ENCODE measurements at places on chromosomes 1 and 21.

GRCh38 chr1:79235301-79236002 is 228.9 kb upstream of the ADGRL4 start:
- DNase-seq: no peak

GRCh38 chr21:43944078-43944633 is 68.0 kb upstream of the TRAPPC10 start:
- DNase-seq: no peak

GRCh38 chr1:52385376-52385775 is 18.8 kb downstream of the ORC1 start:
- DNase-seq: no peak

GRCh38 chr21:31592516-31592915 is 67.0 kb upstream of the SOD1 start:
- no peak for DNase-seq

GRCh38 chr1:237672748-237673147 is 218.0 kb downstream of the ZP4 start:
- DNase-seq: no peak

- no peak for DNase-seq
Observed at GRCh38 chr1:67754526-67754920, 69.5 kb downstream of the GADD45A start.

- no peak for DNase-seq
Observed at GRCh38 chr1:206050655-206051235, 2.2 kb upstream of the RHEX start.

GRCh38 chr1:93005252-93005598 is 44.0 kb upstream of the DIPK1A start:
- no peak for DNase-seq

DNA sequence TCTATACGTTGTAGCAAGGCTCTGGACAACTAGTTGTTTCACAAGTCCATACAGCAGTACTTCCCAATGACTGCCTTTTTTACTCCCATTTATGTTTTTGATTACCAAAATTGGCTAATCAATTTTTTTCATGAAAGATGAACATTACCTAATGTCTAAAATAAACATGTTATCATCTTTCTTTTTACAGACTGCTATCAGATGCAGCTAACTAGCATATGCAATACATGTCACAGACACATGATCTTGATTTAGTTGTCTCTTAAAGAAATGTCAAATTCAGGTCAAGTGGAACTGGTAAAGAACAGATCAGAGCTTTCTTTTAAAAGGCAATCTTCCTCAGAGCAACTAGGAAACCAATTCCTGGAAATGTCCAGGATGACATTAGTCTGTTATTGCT is 630 bp upstream of the DBT start:
- no peak for DNase-seq

GRCh38 chr1:119001181-119002027 is 13.3 kb upstream of the TBX15 start:
- no peak for DNase-seq

GRCh38 chr21:28227881-28228635 is 764.6 kb downstream of the LTN1 start:
- no peak for DNase-seq

DNA sequence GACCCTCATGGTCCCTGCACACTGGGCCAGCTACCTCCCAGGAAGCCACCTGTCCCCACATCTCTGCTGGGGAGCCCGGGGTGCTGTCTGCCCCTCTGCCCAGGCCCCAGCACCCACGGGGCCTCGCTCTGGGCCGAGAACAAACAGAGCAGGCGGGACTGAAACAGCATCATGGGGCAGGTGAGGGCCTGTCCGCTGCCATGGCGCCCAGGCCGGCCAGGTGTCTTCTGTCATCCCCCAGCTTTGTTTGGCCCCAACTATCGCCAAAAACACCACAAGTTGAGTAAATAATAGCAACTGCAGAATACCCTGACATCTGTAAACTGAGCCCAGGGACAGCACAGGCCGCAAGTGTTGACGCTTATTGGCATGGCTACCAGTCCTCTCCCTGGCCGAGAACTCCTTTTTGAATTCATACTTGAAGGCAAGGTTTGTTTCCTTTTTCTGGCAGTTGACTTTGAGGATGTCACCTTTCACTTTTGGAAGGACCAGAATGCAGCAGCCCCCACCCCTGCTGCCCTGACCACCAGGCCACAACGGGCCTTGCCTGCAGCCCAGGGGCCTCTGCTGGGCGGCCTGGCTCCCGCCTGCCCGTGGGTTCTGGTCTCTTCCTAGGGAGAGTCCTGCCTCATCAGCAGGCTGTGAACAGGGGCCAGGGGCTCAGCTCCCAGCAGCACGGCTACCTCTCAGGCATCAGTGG is 152.7 kb downstream of the CASZ1 start:
- no peak for DNase-seq

DNA sequence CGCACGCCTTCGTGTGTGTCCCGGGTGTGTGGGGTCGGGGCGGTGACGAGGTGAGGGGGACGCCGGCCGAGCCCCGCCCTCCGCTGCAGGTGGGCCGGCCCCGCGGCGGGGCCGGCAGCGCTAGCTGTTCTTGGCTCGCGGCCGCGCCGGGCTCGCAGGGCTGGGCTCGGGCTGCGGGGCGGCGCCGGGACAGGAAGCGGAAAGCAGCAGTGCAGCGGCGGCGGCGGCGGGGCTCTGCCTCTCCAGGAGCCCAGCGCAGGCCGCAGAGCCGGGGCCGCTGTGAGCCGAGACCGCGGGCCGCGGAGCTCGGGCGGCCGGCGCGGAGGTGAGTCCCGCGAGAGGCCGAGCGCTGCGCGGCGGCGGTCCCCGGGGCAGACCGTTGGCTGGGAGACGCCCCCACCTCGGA is at the start of gene VANGL1:
Gene VANGL1, plus strand, starts transcription at position 209 of the 406 bp plus-strand sequence. CDS start 9,444 bp downstream, outside the sequence.
- DNase-seq: no peak

GRCh38 chr21:35294231-35294898 is 245.3 kb upstream of the RUNX1 start:
- no peak for DNase-seq

GRCh38 chr1:234388094-234388493 is 14.8 kb downstream of the COA6 start:
- no peak for DNase-seq

GRCh38 chr21:42666023-42666747 is 12.8 kb downstream of the PDE9A start:
- no peak for DNase-seq

GRCh38 chr1:17289721-17290120 is 18.3 kb upstream of the PADI4 start:
- no peak for DNase-seq

- no peak for DNase-seq
Observed at GRCh38 chr1:39354572-39354971, 136.9 kb upstream of the BMP8A start.

DNA sequence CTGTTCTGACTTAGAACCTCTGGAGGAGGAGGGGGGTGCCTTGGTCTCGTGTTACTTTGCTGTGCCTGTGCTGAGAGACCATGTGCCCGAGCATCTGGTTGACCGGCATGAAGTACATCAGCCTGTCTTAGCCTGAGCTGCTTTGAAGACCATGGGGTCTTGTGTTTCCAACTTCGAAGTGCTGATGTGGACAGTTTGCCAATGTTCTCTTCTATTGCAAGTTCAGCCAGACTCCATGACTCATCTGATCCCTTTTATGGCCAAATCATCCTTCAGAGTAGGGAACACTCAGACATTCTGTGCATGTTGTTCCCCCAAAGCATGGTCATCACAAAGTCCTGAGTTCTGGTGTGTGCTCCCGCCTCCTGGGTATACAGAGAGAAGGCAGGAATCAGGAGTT is 6.0 kb upstream of the PLA2G2C start:
- DNase-seq: no peak

DNA sequence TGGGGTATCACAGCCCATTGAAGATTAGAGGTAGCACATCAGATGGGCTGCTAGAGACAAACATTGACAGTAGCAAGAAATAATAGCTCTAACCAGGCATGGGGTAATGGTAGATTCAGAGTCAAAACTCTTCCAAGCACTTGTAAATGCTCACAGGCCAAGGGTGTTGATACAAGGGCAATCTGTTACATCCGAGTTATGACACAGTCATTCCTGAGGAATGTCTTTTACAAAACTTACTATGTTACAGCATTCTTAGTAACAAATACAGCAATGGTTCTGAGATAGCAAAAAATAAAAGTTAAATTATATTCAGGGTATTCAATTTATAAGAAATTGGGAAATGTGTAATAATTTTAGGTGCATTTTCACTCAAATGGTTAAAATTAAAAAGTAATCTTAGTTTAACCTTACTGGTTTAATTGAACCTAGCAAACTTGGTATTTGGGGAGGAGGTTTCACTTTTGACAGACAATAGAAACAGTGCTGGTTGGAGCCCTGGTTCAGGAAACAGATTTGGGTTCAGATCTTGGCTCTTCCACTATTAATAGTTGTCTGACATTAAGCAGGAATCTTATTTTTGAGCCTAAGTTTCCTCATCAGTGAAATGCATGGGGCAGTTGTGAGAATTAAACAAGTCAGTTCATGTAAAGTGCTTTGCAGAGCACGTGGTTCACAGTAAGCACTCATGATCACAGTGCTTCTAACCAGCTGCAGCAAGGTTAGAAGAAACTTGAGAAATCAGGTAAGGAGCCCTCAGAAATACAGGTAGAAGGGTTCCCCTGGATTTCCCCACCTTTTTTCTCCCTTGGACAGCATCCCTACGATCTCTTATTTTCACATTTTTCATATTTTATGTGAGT is 4.4 kb downstream of the ST3GAL3 start:
- DNase-seq: no peak

DNA sequence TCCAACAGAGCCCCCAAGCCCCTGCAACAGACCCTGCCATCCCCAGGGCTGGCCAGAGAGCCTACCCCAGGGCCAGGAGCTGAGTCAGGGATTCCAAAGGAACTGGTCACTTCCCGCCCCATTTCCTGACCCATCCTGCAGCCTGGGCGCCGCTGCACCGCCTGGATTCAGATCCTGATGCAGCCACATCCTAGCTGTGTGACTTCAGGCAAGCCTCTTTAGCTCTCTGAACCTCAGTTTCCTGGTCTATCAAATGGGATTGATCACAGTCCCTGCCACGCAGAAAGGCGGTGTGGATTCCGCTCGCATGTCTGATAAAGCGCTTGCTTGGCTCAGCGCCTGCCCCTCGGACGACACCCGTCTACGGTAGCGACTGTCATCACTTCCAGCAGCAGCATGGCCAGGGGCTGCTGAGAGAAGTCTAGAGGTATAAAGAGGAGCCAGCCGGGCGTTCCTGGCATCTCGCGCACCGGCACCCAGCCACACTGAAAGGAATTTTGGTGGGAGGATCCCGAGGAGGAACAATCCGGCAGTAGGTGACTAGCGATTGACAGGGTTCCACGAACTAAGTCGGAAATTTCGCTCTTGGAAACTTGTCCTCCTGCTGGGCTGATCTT is 10.1 kb downstream of the EPHA2 start:
- no peak for DNase-seq

- no peak for DNase-seq
Observed at GRCh38 chr1:224380003-224380402, 23.3 kb downstream of the CNIH4 start.

GRCh38 chr1:24635195-24635843 is 7.8 kb upstream of the SRRM1 start:
- no peak for DNase-seq

DNA sequence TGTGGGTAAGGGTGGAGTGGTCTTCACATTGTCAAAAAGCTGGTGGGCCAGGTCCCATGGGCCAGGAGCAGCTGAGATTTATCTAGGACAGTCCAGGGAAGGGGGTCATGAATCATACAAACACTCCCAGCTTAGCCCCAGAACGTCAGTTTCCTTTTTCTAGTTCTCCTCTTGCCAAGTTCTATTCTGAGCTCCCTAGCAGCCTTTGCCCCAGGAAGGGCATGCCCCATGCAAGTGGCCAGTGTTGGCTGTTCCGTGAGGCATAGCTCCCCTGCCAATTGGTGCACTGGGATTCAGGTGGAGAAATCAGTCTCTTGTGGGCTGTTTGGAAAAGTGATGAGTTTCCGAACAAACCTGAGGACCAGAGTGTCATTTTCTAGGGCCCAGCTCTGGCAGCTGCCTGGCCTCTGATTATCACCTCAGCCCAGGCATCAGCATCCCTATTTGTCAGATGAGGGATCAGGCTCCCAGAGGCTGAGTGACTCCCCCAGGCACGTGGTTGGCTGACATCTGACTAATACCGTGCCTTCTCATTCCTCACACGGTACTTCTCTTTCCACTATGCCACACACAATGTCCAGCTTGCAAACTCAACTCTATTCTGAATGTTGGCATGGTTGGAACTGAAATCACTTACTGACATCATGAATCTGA is 14.2 kb upstream of the MYOM3 start:
- DNase-seq: no peak

- no peak for DNase-seq
Observed at GRCh38 chr1:37108596-37109188, 74.4 kb upstream of the GRIK3 start.

- no peak for DNase-seq
Observed at GRCh38 chr21:36184545-36184944, 27.9 kb downstream of the DOP1B start.

DNA sequence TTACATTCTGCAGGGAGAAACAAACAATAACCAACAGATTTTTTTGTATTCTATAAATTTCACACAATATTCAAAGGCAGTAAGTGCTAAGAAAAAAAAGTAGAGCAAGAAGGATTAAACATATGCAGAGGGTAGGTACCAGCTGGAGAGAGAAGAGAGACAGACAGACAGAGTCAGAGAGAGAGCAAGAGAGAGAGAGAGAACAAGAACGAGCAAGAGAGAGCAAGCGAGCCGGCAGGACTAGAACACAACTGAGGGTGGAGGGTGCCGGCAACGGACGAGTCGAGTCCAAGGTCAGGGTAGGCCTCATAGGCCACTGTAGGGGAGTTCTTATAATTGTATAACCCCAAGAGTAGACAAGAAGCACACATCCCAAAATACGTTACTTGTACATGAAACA is 97.1 kb downstream of the RERE start:
- no peak for DNase-seq

- DNase-seq: no peak
Observed at GRCh38 chr1:212281590-212281989, 3.6 kb upstream of the PPP2R5A start.

DNA sequence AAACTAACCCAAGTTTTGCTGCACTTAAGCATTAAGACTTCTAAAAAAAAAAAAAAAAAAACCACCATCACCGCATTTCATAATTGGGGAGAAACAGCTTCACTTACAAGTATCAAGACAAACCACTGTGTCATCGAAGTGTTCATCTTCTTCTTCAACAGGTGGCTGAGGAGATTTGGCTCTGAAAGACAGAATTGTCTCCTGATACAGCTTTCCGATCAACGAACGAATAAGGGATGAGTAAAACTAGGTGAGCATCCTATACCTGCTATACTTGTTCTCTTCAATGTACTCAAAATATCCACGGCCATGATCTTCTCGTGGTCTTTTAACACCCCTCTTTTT is 2.0 kb downstream of the HNRNPU start:
- DNase-seq: no peak

GRCh38 chr21:24727803-24728440 is 879.4 kb downstream of the MRPL39 start:
- DNase-seq: no peak

- DNase-seq: no peak
Observed at GRCh38 chr1:214637722-214638458, 34.9 kb downstream of the CENPF start.

DNA sequence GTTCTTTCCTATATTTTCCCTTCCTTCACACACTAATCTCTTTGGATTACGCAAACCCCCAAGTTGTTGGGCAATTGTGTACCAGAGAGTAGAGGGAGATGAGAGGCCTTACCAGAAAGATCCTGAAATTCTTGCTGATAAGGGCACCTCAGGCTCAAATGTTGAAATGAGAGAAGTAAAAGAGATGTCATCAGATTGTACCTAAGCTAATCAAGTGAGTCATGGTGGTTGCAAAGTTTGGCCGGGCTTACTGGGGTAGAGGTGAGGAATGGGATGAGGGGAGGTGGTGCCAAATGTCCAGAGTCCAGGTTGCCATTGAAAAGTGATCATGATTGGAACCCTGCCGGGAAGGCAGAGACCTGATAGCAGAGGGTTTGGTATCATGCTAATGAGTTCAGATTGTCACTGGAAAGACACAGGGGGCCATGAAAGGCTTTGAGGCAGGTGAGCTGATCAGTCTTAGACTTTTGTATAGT is 43.1 kb downstream of the OPTC start:
- DNase-seq: no peak
